ENCODE measurements at places on chromosomes 2 and 18. TPM values are rescaled to one million over a fixed set of nuclear protein-coding genes. Genes with fewer than 3 reads are reported as not detected.

GRCh38 chr2:99818842-99819241 lies 323.5 kb downstream of the AFF3 start:
- DNase-seq, result no peak
- H3K36me3 ChIP-seq, result no peaks in the 10 kb centered on the region
- no peak overlapping the region for H3K4me3 ChIP-seq
- H3K27ac ChIP-seq, result no peak overlapping the region

DNA sequence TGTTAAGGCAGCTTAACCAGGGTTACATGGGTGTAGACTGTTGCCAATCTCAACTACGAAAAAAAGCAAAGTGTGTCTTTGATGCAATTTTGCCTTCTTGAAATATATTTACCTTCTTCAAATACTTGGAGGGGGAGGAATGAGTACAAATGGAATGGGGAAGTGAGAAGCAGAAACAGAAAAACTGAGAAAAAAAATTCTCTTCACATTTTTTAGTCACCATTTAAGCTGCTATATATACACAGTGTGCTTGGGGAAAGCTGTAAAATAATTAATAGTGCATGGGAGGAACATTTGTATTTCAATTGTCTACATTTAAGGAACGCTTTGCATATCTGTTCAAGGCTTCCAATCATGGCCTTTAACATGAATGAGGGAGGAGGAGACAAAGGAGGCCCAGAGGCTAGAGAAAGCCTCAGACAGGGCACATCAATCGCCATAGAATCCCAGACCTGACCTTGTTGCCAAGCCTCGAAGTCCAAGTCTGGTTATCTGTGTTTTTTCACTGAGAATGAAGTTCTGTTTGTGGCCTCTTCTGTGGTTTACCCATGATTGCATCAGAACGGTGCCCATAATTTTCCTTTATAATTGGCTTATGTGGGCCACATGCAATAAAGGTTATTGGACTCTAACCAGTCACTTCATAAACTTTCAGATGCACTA lies 158.6 kb downstream of the PIK3C3 start:
- peaks cover 3% of the 10 kb centered on the region for H3K27me3 ChIP-seq
- DNase-seq, result peak; percentile 4
- H3K4me1 ChIP-seq, result peaks cover 10% of the 10 kb centered on the region
- H3K36me3 ChIP-seq, result no peaks in the 10 kb centered on the region
- no peak overlapping the region for H3K27ac ChIP-seq

DNA sequence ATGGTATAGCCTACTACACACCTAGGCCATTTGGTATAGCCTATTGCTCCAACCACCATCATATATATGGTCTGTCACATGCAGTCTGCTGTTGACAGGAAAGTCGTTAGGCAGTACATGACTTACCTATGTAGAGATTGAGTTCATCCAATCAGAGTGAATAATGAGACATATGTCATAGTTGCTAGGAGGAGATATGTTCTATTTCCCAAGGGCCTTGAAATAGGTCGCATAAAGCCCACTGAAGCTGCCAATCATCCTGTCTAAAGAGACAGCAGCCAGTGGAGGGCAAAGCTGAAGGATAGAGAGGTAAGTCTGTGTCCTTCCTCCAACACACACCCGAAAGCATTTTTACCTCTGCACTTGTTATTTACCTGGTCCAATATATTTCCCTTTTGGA lies 263.4 kb downstream of the PTPRM start:
- H3K4me1 ChIP-seq, result no peaks in the 10 kb centered on the region
- H3K27ac ChIP-seq, result no peak overlapping the region
- H3K36me3 ChIP-seq, result no peaks in the 10 kb centered on the region
- H3K4me3 ChIP-seq, result no peak overlapping the region
- H3K27me3 ChIP-seq, result peaks cover 1% of the 10 kb centered on the region

DNA sequence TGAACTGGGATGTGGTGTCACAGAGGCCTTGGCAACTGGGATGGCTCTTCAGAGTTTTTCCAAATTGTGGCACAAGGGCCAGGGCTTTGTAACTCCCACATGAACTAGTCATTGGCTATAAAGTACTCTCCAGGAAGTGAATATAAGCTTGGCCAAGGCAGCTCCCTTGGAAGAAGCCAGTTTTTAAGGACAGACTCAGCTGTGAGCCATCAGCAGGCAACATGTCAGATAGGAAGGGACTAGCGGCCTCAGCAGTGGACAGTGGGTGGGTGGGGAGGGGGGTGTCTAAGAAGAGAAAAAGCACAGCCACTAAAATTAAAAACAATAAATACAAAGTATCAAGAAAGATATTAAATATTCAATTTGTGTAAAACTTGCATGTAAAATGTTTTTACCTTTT lies 691.1 kb upstream of the PIK3C3 start:
- H3K27ac ChIP-seq, result no peak overlapping the region
- no peaks in the 10 kb centered on the region for H3K36me3 ChIP-seq
- H3K4me1 ChIP-seq, result no peaks in the 10 kb centered on the region
- DNase-seq, result no peak
- H3K4me3 ChIP-seq, result no peak overlapping the region

The C1GALT1C1L gene
- not detected for total RNA-seq

- H3K4me3 ChIP-seq, result no peak overlapping the region
- H3K36me3 ChIP-seq, result no peaks in the 10 kb centered on the region
- no peak for DNase-seq
- no peaks in the 10 kb centered on the region for H3K4me1 ChIP-seq
- no peak overlapping the region for H3K27ac ChIP-seq
Measured at GRCh38 chr2:152284398-152284797, 50.6 kb upstream of the FMNL2 start.

DNA sequence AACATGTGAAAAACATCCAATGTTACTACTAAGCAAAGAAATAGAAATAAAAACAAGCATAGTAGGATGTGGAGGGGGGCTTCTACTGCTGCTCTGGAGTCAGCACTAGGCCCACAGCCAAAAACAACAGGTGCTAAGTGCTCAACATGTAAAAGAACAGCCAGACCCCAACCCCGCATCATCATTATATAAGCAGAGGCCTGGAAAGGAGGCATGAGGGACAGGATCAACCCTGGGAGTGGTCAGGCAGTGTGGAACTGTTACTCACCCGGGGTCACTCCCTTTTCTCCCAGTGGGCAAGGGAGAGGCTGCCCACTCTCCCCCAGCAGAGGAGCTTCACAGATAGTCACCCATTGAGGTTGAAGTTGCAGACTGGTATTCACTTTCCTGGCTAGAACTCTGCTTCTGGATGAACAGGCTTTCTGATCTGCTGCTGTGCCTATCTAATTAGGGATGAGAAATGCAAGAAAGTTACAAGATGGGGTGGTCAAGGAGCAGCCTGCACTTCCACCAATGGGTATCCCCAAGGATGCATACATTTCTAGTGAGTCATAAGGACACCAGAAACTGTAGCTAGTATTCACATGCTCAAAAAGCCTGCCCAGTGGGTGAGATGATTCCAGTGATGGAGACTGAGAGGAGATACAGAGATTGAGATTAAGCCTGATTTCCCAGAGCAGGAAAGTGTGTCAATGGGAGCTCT lies 480.1 kb upstream of the TCF4 start:
- H3K36me3 ChIP-seq, result no peaks in the 10 kb centered on the region
- no peaks in the 10 kb centered on the region for H3K27me3 ChIP-seq
- H3K4me3 ChIP-seq, result no peak overlapping the region
- no peak overlapping the region for H3K27ac ChIP-seq

The NDUFS1 gene
- total RNA-seq, result 70.6 TPM

GRCh38 chr2:19185086-19185485 lies 173.3 kb downstream of the OSR1 start:
- no peaks in the 10 kb centered on the region for H3K4me1 ChIP-seq
- DNase-seq, result no peak
- H3K27ac ChIP-seq, result no peak overlapping the region
- H3K36me3 ChIP-seq, result no peaks in the 10 kb centered on the region

DNA sequence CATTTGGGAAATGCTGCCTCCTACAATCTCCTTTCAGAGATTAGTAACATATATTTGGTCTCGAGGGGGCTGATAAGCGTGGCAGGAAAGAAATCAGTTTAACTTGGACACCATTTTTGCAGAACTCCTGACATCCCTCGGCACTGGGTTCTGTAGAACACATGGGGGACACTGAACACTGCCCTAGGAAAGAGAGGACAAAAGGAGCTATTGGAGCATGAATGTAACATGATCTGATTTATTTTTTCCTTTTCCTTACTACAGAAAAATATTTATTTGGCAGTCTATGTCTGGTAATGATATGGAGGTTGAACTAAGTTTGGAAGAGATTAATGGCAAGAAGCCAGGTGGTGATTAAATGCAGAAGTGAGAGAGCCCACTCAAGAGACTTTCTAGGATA lies 153.8 kb downstream of the AFF3 start:
- peaks cover 2% of the 10 kb centered on the region for H3K36me3 ChIP-seq
- DNase-seq, result no peak
- H3K27ac ChIP-seq, result no peak overlapping the region
- no peak overlapping the region for H3K4me3 ChIP-seq

DNA sequence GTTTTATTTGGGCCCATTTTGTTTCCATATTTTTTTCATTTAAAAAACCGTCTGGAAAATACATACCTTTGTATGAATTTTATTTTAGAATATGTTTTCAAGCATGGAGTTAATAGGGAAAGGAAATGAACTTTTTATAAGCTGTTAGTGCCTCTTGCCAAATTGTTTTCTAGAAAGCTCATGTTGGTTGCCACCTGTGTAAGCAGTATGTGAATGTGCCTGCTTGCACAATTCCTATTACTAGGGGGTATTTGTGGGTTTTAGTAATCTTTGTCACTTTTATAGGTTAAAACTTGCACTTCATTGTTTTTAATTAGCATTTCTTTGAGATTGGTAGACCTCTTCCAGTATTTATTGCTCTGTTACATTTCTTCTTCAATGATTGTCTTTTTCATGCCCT lies 107.3 kb downstream of the TANC1 start:
- no peaks in the 10 kb centered on the region for H3K36me3 ChIP-seq
- no peak overlapping the region for H3K27ac ChIP-seq
- H3K4me3 ChIP-seq, result no peak overlapping the region
- DNase-seq, result no peak

GRCh38 chr2:31013301-31013700 lies 124.9 kb downstream of the GALNT14 start:
- H3K36me3 ChIP-seq, result no peaks in the 10 kb centered on the region
- DNase-seq, result no peak
- peaks cover 14% of the 10 kb centered on the region for H3K27me3 ChIP-seq

DNA sequence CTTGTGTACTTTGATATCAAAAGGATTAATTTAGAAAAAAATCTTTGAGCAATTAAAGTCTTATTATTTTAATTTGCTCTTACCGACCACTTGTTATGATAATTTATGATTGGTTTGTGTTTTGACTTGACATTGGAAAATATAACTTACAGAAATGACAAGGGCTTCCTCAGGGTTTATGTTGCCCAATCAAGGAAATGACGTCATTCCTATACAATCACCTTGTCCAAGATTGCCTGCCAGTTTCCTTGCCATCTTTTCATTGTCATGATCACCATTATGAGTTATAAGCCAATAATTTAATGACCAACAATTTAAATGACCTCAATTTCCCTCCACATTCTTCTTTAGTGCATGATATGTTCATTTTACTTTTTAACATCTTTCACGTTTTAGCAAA lies 351.8 kb upstream of the TMEFF2 start:
- no peaks in the 10 kb centered on the region for H3K36me3 ChIP-seq
- H3K27ac ChIP-seq, result no peak overlapping the region
- H3K4me1 ChIP-seq, result no peaks in the 10 kb centered on the region
- H3K27me3 ChIP-seq, result no peaks in the 10 kb centered on the region

- peaks cover 72% of the 10 kb centered on the region for H3K4me1 ChIP-seq
- no peak overlapping the region for H3K4me3 ChIP-seq
- H3K36me3 ChIP-seq, result peaks cover 13% of the 10 kb centered on the region
- H3K27me3 ChIP-seq, result no peaks in the 10 kb centered on the region
- no peak overlapping the region for H3K27ac ChIP-seq
- DNase-seq, result no peak
Measured at GRCh38 chr2:101811226-101812015, 113.9 kb downstream of the MAP4K4 start.

GRCh38 chr2:46195819-46196218 lies 101.4 kb upstream of the EPAS1 start:
- H3K27me3 ChIP-seq, result no peaks in the 10 kb centered on the region
- peaks cover 14% of the 10 kb centered on the region for H3K4me1 ChIP-seq
- H3K36me3 ChIP-seq, result no peaks in the 10 kb centered on the region
- no peak overlapping the region for H3K27ac ChIP-seq

GRCh38 chr2:16870491-16871076 lies 204.9 kb upstream of the CYRIA start:
- DNase-seq, result no peak
- no peaks in the 10 kb centered on the region for H3K36me3 ChIP-seq
- no peak overlapping the region for H3K4me3 ChIP-seq
- no peak overlapping the region for H3K27ac ChIP-seq
- H3K4me1 ChIP-seq, result no peaks in the 10 kb centered on the region
- no peaks in the 10 kb centered on the region for H3K27me3 ChIP-seq

GRCh38 chr2:191366199-191366598 lies 121.0 kb downstream of the MYO1B start:
- no peaks in the 10 kb centered on the region for H3K4me1 ChIP-seq
- no peaks in the 10 kb centered on the region for H3K27me3 ChIP-seq
- no peak overlapping the region for H3K4me3 ChIP-seq
- no peak overlapping the region for H3K27ac ChIP-seq

- no peaks in the 10 kb centered on the region for H3K4me1 ChIP-seq
- DNase-seq, result no peak
- no peaks in the 10 kb centered on the region for H3K36me3 ChIP-seq
- peaks cover 11% of the 10 kb centered on the region for H3K27me3 ChIP-seq
- H3K27ac ChIP-seq, result no peak overlapping the region
Measured at GRCh38 chr2:110960281-110960680, 160.4 kb upstream of the BCL2L11 start.

DNA sequence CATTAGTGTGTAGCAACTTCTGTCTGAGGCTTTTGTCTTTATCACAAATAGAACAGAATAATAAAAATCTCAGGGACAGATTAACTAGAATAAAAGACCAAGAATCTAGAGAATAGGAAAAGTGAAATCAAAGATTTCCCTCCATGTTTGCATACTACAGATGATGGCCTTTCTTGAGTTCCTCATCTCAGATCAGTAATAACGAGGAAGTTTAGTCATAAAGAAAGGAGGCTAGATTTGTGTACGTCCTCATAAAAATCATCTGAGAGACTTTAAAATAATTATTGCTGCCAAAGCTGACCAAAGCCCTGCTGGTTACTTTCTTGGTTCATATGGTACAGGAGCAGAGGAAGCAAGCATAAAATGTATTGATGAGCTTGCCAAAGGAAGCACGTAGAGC lies 117.3 kb downstream of the MIB1 start:
- peaks cover 2% of the 10 kb centered on the region for H3K4me1 ChIP-seq
- H3K4me3 ChIP-seq, result no peak overlapping the region
- DNase-seq, result no peak
- no peaks in the 10 kb centered on the region for H3K27me3 ChIP-seq
- peaks cover 28% of the 10 kb centered on the region for H3K36me3 ChIP-seq

The GPC1 gene
- total RNA-seq, result 1.7 TPM

The ADRA2B gene
- 0.54 TPM for total RNA-seq

The COL3A1 gene
- total RNA-seq, result 0.12 TPM

DNA sequence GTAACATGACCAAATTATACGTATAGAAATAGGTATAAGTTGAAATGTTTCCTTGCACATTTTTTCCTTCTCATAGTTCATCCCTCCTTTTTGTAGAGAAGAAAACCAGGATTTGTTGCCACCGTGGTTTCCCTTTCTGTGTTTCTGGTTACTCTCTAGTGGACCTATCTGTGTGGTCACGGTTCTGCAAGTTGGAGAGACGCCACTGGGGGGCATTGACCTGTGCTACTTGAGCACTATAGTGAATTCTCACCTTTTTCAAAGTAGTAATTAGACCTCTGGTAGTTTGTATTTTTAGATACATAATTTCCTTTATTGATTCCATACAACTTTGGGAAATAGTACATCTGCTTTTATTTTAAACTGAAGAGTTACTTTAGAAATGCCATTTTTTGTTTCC lies 444.8 kb downstream of the PTPRM start:
- no peak overlapping the region for H3K4me3 ChIP-seq
- DNase-seq, result no peak
- H3K36me3 ChIP-seq, result no peaks in the 10 kb centered on the region
- no peaks in the 10 kb centered on the region for H3K4me1 ChIP-seq
- H3K27me3 ChIP-seq, result no peaks in the 10 kb centered on the region
